Omental fat pad (tissue), 4 donors: ENCODE measurements at places on chromosomes 1 and 21. TPM values are rescaled to one million over a fixed set of nuclear protein-coding genes. Genes with fewer than 3 reads are reported as not detected.

DNA sequence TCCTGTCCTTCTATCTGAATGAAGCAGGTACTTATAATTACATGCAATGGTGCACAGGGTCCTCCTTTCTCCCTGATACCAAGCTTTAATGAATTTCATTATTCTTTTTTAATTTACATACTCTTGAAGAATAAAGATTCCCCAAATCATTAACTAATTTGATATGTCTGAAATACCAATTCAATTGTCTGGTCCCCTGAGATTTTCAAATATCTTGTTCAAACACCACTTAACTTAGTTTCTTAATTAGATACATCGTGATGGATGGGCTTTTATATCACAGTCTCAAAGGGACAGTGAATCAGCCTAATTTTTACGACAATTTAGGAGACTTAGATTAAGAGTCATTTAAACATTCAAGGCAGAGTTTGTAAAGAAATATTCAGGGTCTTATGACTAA lies 1054.6 kb downstream of the PLA2G4A start:
- no peak for DNase-seq

DNA sequence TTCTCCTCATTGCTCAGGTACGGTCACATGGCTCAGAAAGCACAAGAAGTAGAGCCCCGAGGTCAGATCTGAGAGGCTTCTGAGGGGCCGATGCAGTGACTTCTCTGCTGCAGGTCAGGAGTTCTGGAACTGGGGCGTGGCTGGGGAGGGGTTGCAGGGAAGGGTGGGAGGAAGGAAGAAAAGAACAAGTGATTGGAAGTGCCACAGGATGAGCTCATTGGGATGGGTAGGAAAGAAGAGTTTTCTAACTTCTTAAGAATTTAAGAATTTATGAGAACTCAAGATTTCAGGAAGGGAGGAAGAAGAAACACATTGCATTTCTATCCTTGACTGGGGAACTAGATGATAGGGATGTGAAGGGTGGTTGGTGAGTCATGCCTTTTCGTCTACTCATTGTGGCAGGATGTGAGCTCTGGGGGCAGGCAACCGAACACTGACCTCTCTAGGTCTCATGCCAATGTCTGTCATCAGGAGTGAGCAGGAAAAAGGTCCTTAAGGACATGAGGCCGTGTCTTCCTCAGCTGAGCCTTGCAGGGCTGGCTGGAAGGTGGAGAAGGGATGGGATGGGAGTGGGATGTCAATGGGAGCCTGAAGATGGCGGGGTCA lies 497 bp downstream of the FCRLB start:
- DNase-seq: no peak

DNA sequence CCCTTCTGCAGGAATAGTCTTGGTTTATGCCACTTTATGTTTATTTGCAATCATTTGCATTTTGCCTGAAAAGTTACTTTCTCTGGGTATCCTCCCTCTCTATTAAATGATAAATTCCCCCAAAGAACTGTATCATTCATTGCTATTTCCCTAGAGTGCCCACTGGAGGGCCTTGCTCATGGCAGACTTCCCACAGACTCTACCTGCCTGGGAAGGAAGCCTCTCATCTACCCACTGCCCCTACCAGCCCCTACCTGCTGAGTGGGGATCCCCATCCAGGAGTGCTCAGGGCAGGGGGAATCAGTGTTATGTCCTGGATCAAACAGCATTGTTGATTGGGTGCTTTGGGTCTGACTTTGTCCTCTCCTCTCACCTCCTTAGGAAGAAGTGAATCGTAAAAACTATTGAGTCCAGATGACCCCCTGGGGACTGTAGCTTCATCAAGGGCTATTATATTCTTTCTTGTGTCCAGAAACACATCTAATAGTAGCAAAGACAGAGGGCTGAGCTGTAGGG lies 6.8 kb upstream of the LRRN2 start:
- no peak for DNase-seq

- no peak for DNase-seq
Observed at GRCh38 chr1:33654267-33654834, 181.9 kb downstream of the ZSCAN20 start.

DNA sequence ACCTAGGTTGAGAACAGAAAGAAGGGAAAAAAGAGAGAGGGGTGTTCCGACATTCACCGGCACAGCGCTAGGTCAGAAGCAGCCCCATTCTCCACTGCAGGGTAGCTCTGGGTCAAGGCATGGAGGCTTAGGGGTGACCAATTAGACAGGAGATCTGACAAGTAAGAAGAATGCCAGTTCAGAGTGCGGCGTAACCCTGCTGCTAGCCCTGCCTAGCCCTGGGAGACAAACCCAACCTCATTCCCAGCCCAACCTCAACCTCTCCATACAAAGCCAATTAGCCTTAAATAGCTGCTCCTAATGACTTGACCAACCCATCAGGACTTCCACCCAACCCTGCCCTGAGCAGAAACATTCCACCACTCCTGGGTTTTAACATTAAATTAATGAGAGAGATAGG lies 3.4 kb downstream of the PRELP start:
- no peak for DNase-seq

DNA sequence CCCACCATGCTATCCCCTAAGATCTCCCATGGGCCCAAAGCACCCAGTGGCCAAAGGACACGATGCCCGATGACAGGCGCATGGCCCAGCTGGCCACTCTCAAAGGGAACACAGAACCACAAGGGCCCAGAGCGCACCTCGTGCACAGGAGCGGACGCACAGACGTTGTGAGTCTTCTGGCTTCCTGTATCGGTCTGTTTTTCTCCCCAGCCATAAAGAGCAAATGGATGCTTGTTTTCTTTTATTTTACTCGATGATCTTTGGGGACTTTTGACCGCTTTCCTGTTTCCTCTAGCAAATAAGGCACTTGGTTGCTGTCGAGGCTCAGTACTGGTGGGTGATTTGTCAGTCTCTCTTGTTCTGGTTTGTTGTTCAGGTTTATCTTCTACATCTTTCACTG lies 16.2 kb downstream of the CCSAP start:
- no peak for DNase-seq

DNA sequence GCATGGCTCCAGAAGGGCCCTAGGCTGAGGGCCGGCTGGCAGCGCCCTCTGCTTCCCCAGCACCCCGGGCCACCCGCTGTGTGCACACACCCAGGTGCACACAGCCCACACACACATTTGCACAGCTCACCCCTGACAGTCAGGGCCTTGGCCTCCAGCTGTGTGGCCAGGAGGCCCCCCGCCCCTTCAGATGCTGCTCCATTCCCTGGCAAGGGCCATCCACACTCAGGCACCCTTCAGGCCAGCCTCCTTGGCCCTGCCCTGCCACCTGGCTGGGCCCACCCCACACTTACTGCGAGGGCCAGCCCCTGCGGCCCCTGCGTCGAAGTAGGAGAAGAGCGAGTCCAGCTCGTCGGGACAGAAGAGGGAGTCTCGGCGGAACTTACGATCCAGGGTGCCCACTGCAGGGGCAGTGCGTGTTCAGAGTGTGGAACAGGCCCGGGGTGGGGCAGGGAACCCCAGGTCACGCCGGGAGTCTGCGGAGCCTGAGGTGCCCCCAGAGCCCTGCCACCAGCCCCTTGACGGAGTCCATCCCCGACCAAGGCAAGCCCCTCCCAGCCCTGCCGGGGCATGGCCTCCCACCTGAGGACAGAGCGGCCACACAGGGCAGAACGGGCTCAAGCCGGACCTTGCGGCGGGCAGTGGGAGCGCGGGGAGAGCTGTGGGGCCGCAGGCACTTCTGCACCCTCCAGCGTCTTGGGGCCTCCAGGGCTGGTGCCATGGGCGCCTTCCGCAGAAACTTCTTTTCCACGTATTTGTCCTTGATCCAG lies 12.4 kb downstream of the ACAP3 start:
- DNase-seq: no peak

- DNase-seq: no peak
Observed at GRCh38 chr1:181160998-181161870, 72.7 kb downstream of the IER5 start.

DNA sequence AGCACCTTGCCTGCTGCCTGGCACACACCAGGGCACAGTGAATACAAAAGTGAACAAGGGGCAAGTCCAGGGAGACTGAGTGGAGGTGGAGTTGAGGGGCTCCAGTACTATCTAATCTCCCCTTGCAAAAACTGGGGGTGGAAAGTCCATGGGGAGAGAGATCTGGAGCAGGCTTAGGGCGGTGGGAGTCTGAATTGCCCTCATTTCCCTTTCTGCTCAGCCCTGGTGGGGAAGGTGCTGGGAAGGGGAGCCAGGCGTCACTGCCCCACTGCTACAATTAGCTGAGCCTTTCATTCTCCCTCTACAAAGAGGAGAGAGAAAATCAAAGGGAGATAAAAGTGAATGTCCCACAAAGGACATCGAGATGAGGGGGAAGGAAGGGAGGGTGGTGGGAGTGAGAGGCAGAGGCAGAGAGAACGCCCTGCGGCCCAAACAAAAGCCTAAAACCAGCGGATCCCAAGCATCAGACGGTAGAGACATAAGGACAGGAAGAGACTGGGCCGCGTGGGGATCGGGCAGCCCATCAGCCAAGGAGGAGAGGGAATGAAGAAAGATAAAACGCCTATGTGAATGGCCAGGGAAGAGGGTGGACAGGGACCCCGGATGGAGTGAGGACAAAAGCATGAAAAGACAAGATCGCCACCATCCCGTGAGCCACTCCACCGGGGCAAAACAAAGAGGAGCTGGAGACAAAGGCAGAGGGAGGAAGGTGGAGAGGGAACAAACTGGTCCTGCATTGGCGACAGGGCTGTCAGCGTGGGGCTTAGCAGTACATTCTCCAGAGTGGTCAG lies 46.8 kb upstream of the SOX13 start:
- no peak for DNase-seq

GRCh38 chr21:39454949-39455668 lies 3.3 kb downstream of the SH3BGR start:
- DNase-seq: no peak

DNA sequence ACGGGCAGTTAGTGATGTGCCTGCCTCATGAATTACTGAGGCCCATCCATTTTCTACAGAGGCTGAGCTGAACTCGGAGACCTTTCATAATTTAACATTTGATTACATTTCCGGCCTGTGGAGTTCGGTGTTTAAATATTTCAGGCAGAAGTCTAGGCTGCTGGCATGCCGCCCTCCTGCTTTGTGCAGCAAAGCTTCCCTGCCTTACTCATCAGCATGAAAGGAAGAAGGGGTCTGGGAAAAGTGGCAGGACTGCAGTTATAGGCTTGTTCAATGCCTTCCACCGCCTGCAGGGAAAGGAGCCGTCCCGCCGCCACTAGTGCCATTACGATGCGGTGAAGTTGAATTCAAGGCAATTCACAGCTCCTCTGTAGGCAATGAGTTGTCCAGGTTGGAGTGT lies 527.9 kb downstream of the NPHP4 start:
- DNase-seq: no peak

DNA sequence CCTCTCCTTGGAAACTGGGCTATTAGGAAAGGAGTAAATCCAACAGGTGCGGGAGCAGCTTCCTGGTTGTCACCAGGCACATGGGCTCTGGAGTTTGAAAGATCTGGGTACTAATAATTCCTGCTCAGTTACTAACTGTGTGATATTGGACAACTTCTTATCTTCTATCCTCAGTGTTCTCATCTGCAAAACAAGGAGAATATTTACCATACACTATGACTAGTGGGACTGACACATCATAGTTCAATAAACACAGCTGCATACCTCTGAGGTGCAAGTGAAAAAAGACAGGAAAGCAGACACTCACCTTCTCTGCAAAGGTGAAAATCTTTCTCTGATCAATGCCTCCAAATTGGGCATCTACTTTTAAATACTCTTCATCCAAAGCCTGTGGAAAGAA lies 19.7 kb downstream of the YARS1 start:
- no peak for DNase-seq

DNA sequence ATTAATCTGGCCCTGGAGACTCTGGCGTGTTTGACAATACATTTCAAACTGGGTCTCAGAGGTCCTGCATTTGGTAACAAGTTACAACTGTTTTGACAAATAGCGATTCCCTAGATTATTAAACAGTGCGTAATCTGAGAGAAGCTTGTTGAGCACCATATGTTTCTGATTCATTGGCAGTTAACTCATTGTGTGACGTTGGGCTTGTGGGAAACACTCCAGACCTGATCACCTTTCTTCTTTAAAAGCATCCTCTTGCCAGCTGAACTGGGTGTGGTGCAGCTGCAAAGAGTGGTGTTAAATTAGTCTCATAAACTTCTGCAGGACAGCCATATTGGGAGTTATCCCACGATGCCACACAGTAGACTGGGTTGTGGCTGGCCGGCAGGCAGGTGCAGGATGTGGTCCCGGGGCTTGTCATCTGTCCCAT lies 82.7 kb downstream of the CDC7 start:
- DNase-seq: no peak

DNA sequence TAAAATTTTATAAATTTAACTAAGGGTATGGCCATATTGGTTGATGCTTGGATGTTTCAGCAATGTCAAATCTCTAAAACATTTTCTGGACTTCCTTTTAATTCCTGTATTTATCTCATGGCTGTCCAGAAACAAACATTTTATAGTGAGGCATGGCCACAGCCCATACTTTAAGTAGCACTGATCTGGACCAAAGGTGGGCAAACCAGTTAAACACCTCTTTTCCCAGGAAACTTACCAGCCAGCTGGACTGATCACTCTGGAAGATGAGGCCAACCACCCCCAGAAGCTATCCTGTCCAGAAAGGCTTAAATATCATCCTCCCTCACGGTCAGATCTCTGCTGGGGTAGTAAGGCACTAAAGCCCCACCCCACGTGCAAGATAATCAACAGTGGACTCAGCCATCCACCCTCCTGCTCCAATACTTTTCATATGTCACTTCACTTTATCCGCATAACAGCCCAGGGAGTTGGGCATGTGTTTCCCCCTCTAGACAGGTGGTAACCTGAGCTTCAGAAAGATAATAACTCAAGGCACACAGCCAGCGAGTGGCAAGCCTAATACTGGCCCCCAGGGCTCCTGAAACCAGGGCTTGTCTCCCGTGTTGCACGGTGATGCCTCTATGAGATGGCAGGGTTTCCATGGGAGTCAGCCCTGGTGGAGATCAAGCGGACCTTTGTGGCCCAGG lies 120.5 kb upstream of the NGF start:
- DNase-seq: no peak

- no peak for DNase-seq
Observed at GRCh38 chr1:41387667-41388091, 26.4 kb downstream of the FOXO6 start.

- DNase-seq: no peak
Observed at GRCh38 chr1:234170622-234171021, 202.6 kb upstream of the COA6 start.

- DNase-seq: no peak
Observed at GRCh38 chr1:17883662-17884395, 128.7 kb downstream of the ACTL8 start.

GRCh38 chr1:53766194-53766742 lies 27.3 kb upstream of the GLIS1 start:
- DNase-seq: no peak

- no peak for DNase-seq
Observed at GRCh38 chr1:187839873-187840272, 1011.1 kb downstream of the PLA2G4A start.

GRCh38 chr1:55696891-55697290 lies 481.7 kb upstream of the USP24 start:
- DNase-seq: no peak

GRCh38 chr21:41966872-41967621 lies 13.2 kb upstream of the C2CD2 start:
- DNase-seq: no peak

SMIM1 gene
- 4.3 TPM for total RNA-seq

KCNT2 gene
- total RNA-seq: 20.9 TPM

SLAMF7 gene
- 1.1 TPM for total RNA-seq

SH2D1B gene
- 0.12 TPM for total RNA-seq

SRSF11 gene
- total RNA-seq: 240 TPM

SLAMF1 gene
- total RNA-seq: 1.5 TPM

NUDC gene
- total RNA-seq: 35.5 TPM

ACOT11 gene
- total RNA-seq: 3.8 TPM

ADCY10 gene
- 0.32 TPM for total RNA-seq
